Activated CD4-positive, alpha-beta T cell treated with anti-CD3 and anti-CD28 coated beads, Interleukin-2, Interleukin-6, amounts not matched to agents 100 ng/mL and 50 ng/mL, durations not matched to agents 16 hours and 8 hours (primary cell): ENCODE measurements at places on chromosomes 5 and 9.
A peak's percentile ranks its signal among the peaks of the same experiment; 100 is the strongest.

DNA sequence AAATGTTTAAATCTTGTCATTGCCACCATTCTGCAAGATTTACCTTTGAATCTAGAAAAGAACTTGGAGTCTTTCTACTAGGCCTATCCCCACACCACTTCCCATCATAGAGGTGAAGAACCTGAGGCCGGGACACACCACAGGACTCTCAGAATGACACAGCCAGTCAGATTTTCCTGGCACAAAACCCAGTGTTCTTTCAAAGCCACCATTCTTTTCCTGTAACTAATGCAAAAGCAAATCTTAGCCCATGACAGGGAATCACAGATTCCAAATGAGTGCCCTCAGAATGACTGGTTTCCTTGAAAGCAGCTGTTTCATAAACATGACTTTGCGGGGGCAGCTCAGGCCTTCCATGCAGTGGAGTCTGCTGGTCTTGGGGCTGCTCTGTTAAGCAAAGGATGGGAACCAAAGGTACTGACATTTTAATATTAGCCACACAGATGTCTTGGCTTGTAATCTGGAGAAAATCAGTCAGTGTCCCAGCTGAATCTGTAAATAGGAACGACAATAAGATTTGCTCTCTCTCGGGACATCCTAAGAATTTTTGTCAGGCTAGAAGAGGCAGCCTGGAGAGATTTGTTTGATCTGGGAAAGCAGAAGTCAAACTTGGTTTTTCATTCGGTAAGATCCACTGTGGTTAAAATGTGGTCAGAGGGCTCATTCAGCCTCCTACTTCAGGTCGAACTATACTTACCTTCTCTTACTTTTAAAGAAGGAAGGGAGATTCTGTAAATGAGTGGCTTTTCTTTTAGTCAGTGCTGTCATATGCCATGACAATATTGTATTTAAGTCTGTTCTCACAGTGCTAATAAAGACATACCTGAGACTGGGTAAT is 115.1 kb downstream of the PALM2AKAP2 start:
- DNase-seq = peak; percentile 83

DNA sequence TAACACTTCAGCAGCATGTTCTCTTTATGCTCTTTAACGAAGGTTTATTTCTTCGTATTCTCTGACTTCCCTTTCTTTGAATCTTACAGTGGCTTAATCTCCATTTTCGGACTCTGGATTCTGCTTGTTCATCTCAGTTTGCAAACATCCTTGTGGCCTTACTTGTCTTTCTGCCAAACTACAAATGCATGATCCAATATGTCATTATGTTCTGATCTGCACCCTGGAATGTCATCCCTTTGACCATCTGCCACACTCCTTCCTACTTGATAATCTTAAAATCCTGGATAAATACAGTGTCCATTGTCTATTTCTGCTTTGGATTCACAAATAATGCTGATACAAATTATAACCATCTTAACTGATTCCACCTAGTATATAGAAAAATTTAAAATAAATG is 499.2 kb downstream of the CDH18 start:
- no peak for DNase-seq

- no peak for DNase-seq
Observed at GRCh38 chr5:178488696-178489095, 101.5 kb downstream of the COL23A1 start.

GRCh38 chr9:6413365-6414246 is 607 bp downstream of the UHRF2 start:
- peak; percentile 54 for DNase-seq

GRCh38 chr9:117073539-117074341 is 341.1 kb downstream of the ASTN2 start:
- DNase-seq = peak; percentile 10

DNA sequence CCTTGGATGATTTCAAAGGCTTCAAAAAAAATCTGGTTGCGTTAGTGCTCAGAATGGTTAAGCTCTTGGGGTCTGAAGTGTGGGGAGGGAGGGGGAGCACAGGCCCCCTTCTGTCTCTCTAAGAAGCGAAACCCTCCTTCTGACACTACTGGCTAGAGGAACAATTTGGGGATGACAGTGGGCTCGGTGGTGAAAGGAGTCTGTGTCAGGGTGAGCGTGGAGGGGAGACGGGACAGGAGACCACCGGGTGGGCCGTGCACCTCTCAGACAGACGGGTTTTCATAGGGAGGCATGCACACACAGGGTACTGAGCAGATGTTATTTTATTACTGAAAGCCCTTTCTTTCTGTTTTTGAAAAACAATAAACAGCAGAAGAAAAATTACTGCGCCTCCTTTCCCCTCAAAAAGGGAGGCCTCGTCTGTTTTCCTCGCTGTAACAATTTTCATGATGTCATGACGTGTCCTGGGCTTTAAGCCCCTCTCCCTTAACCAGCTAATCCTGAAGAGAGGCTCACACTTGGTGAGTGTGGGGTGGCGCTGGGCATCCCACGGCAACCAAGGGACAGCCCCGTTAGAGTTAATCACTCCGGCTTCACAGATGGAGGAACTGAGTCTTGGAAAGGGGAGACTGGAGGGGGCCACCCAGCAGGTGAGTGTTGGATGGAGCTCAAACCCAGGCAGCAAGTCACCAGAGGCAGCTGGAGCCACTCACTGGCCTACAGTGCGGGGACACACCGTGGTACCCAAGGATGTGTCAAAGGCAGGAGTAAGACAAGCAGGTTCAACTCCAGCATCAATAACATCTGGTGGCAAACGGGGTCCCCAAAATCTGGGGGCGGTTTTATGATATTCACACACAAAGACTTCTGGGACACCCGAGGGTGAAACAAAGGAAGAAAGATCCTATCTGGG is 53.4 kb downstream of the PTCH1 start:
- no peak for DNase-seq

GRCh38 chr9:14863402-14863801 is 46.8 kb downstream of the FREM1 start:
- DNase-seq = no peak

DNA sequence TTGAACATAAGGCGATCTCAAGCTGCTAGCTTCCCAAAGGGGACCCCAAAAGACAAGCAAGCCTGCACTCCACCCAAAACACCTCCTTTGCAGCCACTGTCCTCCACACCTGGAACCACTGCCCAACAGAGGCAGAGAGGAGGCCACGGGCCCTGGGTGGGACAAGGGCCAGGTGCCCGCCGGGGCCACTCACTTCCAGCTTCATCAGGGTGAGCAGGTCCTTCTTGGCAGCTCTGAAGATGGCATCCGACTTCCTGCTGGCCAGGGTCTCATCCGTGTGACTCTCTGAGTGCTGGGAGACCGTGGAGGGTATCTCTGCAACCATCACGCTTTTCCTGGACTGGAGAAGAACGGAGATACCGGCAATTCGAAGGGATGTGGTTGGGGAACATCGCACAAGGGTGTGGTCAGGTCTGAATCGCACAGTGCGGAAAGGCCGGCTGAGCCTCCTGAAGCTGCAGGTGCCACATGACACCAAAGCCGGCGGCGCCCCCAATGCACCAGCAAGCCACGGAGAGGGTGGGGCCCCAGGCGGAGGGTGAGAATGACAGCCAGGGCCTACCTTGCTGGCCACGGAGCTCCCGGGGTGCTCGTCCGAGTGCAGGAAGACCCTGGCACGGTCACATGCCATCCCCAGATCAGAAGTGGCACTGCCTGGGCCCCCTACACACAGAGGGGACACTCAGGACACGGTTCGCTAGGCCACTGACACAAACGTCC is 44.6 kb downstream of the PNPLA7 start:
- no peak for DNase-seq

DNA sequence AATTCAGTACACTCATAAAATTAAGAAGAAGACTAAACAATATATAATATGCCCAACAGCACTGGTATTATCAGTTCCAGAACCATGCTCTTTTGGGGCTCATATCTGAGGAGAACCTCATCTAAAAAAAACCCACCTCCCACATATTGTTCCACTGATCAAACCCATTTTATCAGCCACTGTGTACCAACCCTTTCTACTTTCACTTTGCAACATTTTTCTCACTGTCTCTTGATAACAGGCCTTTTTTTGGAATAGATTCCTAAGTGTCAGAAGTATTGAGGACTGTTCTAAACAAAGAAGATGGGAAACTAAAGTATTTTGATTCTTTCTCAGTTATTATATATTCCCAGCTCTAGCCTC is 173.2 kb downstream of the GABRB2 start:
- DNase-seq = no peak

DNA sequence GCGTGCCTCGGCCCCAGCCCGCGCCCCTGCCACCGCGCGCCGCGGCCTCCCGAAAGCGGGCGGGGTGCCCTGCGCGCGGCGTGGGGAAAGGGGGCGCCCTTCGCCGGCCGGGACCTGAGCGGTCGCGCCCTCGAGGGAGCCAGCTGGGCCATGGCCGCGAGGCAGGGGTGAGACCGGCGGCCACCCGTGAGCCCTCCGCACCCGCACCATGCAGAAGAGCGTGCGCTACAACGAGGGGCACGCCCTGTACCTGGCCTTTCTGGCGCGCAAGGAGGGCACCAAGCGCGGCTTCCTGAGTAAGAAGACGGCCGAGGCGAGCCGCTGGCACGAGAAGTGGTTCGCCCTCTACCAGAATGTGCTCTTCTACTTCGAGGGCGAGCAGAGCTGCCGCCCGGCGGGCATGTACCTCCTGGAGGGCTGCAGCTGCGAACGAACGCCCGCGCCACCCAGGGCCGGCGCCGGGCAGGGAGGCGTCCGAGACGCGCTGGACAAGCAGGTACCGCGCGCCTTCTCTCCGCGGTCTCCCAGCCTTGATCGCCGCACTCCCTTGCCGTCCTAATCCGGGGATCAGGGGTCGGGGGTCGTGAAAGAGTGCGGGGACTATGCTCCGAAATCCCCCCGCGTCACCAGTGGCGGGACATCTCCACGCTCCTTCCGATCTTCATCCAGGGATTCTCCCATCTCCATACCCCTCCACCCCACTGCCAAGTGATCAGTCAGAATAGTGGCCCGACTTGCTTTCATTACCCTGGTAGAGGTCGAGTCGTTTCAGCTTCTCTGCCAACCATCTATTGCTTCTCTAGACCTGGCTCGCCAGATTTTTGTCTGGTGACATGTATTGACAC is 590 bp downstream of the RASGRF2 start:
- DNase-seq = peak; percentile 47

DNA sequence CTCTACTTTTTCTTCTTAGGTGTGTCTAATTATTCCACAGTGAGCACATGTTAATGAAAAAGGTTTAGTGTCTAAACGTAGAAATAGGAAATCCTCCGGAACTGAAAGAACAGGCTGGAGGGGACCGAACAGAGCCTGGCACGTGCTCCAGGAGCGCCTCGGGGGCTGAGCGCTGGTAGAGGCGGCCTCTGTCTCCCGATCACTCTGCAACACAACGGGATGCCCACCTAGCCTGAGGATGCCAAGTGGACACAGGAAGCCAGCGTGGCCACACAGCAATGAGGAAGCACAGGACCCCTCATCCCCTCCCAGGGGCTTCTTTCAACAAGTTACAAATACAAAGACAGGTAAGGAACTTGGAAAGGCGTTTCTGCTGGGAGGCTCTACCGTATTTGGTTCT is 19.4 kb downstream of the TRIM7 start:
- DNase-seq = no peak

DNA sequence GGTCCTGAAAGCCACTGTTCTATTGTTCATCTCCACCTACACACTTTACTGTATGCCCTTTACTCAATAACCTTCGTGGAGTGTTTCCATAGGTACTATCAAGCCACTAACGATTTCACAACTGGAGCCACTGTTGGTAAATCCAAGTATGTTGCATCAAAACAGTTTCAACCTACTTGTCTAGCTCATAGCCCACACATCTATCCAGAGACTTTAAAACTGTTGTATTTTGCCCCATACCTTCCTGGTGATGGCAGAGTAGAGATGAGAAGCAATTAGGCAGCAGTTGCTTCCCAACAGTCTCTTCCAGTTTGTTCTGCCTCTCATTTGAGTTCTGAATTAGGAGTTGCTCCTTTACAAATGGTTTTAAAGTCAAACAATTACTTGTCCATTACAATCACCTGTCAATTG is 607 bp downstream of the FAXDC2 start:
- DNase-seq = no peak

DNA sequence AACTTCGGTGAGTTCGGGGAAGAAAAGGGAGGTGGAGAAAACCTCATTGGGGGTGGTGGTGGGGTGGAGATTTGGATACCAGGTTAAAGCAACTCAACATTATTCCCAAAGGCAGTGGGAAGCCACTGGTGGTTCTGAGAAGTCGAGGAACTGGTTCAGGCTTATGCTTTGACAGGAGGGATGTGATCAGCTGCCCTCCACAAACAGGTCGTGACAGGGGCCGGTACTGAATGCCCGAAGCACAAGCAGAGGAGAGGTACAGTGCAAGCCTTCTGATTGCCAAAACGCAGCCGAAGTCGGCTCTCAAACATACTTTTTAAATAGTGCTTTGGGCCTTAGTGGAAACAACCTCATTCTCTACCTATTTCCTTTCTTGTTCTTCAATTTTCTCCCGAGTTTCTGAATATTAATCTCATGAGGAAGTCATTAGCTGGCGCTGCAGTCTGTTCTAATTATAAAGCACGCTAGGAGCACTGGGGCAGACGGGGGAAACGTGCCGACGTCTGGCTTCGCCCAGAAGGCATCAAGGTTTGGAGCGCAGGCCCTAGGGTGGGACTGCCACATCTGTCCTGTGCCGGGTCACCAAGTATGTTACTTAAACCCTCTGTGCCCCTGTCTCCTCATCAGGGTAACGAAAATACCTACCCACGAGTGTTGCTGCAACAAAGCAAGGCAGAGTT is 27.3 kb downstream of the SHB start:
- DNase-seq = no peak

DNA sequence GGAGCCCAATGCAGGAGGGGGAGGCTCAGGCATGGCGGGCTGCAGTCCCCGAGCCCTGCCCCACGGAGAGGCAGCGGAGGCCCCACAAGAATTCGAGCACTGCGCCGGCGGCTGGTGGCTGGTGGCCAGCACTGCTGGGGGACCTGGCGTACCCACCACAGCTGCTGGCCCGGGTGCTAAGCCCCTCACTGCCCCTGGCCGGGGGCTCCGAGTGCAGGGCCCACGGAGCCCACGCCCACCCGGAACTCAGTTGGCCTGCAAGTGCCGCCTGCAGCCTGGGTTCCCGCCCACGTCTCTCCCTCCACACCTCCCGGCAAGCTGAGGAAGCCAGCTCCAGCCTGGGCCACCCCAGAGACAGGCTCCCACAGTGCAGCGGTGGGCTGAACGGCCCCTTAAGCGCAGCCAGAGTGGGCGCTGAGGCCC is 780.3 kb downstream of the DTWD2 start:
- no peak for DNase-seq

DNA sequence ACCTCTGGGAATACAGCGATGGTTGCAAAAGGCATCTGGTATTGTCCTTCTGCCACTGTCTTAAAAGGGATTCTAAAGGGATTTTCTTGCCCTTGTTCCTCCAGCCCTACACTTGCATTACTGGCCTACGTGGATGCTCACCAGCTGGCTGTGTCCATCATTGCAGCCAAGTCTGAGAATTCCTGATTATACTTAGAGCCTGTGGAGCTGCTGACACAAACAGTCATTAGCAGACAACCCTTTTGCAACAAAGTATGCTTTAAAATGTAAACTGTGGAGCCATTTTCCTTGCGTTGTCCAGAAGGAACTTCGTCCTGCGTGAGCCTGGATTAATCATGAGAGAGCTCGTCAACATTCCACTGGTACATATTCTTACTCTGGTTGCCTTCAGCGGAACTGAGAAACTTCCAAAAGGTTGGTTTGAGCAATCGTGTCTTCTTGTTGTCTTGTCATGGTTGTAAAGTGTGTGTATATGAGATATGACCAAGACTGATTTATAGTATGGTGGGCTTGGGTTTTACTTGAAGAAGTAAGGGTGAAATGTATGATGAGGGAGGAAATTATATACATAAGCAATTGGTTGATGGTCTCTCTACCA is at the start of gene MUSK:
TSS of gene MUSK (plus strand) at position 222 of the 598 bp plus-strand sequence. CDS start at position 336, 114 bp downstream.
- no peak for DNase-seq
